ENCODE measurements at places on chromosomes 3 and 15.

DNA sequence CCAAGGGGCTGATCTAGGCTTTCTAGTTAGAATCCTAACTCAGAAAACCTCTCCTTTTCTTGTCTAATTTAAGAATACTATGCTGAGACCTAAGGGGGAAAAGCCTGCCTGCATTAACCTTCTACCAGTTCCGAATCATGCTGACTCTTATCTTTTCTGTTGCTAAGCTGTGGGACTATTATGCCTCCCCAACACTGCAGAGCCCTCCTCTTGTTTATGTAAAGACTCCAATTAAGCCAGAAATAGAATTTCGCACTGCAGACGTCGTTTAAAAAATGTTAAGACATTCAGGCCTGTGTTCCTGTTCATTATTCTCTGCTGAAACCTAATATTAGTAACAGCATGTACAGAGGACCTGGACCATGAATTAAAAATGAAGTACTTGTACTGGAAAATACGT is 310.6 kb upstream of the ATP11B start:
- DNase-seq, result no peak

DNA sequence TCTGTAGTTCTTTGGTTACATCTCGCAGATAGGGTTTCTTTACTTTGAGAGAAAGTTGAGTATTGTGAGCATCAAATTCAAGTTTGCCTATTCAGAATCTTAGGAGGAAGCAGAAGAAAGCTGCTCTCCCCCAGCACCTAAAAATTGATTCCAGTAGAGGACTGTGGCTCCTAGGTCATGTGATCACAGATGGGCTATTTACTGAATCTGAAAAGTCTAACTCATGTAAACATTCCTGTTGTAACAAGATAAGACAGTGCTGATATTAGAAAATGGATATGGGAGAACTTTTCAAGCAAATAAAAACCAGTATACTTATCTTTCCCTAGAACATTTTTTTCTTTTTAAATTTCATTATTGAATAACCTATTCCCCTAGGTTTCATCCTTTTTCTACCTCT is 308.4 kb upstream of the SLITRK3 start:
- no peak for DNase-seq

GRCh38 chr3:13420831-13421765 is 976 bp upstream of the NUP210 start:
- no peak for DNase-seq

DNA sequence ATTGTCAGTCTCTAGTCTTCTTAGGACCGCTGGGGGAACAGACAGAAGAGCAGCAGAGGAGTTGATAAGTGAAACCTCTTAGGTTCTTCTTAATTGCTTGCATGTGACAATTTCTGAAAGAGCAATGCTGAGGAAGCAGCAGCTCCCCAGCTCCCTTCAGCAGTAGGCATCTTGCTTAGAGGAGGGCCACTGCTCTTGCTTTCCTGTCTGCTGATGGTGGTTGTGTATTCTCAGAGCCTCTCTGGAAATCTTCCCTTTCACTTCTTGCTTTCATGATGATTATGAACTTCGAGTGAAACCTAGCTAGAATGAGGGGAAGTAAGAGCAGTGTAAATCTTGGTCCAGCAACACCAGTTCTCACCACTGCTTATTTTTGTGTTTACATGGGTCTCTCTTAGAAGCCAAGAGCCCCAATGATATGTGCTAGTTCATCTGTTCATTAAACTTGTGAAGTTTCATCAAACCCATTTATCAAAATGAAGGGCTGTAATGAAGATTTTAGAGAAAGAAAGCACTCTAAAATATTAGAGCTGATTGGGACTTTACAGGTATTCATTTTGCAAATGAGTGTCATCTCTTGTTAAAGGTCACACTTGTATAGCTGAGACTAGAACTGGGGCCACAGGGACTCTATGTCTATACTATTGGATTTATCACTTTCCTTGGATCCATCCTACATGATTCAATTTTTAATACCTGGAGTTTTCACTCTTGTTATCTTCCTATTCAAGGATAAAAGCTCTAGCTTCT is 246.7 kb downstream of the LPP start:
- no peak for DNase-seq

- peak; percentile 35 for DNase-seq
Measured at GRCh38 chr3:15292765-15293522, 39.4 kb downstream of the SH3BP5 start.

DNA sequence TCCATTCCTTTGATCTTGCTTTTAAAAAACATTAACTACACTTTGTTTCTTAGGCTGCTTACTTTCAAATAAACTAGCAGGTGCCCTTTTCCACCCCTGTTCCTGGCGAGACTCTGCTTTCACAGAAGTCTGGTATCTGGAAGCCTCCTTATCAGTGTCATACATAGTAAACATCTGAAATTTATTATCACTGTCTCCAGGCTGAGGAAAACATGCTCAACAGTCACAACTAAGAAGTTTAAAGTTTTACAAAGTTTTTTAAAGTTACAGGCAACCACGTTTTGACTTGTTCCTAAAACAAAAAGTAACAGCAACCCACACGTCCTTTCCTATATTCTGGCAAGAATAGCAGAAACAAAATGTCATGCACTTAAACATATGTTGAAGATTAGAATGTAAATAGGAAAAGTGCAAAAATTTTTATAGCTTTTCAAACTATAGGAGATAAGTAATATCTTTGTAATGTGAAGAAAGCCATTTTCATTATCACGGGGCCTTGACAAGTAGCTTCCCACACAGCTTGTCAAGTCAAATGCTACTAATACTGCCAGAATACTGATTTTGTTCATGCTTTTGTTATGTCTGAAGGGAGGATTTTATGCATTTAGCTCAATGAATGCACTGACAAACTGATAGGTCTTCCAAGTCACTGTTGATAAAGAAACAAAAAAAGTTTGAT is 275.2 kb upstream of the KCNMB2 start:
- DNase-seq, result no peak

DNA sequence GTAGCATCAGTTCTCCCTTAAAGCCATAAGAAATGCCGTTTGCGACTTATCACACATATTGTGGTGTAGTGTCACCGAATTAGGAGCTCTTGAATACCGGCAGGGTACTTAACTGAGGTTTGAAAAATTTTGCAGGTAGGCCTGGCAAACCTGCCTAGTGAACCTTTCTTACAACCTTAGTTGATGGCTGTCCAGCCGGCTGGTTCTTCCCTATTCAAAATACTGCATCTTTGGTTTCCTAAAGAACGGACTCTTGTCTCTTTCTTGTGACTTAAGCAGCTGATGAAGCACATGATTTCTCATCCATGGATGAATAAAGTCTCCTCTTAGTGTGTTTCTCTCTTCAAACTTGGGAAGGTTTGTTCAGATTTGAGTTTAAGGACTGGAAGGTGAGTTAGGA is 1.5 kb downstream of the RAB7A start:
- no peak for DNase-seq

DNA sequence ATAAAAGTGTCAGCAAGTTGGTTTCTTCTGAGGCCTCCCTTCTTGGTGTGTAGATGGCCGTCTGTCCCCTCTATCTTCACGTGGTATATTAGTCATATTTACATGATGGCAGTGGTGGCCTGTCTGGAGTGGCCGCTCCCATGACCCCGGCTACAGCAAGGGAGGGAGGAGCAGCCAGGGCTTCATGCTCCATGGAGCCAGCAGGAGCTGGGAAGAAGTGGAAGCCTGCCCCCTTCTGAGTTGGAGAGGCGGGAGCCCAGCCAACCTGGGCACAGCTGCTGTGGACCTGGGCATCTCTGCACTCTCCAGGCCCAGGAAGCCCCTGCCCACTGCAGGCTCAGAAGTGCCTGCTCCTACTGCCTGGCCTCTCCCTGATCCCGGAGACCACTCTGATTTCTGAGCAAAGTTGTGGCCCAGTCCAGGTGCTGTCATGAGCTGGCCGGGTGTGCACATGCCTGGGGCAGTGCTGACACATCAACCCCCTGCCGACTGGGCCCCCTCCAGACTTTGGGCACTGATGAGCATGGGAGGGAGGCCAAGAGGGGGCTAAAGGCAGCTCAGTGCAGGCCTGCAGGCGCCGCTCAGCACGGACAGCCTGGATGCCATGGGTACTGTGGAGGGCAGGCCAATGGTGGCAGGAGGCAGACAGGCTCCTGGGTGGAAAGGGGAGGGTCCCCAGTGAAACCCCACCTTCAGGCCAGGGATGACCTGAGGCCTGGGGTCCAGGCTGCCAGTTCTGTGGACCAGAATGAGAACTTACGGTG is 84.8 kb downstream of the SERPINI1 start:
- no peak for DNase-seq

- peak; percentile 26 for DNase-seq
Measured at GRCh38 chr3:19934098-19934566, at the start of gene EFHB. TSS of gene EFHB (minus strand) at chr3:19934217. CDS start at chr3:19934018, 199 bp downstream.

GRCh38 chr3:188348435-188349244 is 194.7 kb downstream of the LPP start:
- no peak for DNase-seq

DNA sequence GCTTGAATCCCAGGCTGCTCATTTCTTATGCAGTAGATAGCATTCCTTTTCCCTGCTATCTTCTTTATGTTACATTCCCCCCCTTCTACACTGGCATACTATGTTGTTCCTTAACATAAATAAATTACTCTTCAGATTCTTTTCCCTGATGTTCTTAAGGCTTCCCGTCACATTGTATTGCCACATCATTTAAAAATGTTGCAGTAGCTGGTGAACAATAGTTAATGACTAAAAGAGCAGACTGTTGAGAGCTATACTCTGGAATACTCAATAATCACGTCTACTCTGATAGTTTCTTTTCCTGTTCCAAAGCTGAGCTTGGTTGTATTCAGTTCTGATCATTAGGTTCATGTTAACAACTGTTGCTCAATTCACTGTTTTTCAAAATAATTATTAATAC is 219.9 kb downstream of the CHST2 start:
- no peak for DNase-seq

GRCh38 chr15:31302778-31303725 is 23.6 kb upstream of the KLF13 start:
- no peak for DNase-seq

DNA sequence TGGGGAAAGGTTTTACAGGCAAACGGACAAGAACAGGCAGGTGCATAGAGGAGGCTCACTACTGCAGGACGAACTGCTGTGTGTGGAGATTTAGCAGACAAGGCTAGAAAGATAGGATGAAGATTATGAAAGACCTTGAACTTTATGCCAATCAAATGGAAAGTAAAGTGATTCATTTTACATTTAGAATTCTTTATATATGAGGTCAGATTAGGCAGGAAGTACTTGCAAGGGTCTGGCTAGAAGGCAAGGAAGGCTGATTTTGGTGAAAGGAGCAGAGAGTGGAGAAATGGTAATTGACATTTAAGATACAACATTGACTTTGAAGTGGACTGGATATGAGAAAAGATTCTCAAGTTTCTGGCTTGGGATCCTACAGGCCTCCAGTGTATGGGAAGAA is 33.6 kb downstream of the PLSCR4 start:
- no peak for DNase-seq

DNA sequence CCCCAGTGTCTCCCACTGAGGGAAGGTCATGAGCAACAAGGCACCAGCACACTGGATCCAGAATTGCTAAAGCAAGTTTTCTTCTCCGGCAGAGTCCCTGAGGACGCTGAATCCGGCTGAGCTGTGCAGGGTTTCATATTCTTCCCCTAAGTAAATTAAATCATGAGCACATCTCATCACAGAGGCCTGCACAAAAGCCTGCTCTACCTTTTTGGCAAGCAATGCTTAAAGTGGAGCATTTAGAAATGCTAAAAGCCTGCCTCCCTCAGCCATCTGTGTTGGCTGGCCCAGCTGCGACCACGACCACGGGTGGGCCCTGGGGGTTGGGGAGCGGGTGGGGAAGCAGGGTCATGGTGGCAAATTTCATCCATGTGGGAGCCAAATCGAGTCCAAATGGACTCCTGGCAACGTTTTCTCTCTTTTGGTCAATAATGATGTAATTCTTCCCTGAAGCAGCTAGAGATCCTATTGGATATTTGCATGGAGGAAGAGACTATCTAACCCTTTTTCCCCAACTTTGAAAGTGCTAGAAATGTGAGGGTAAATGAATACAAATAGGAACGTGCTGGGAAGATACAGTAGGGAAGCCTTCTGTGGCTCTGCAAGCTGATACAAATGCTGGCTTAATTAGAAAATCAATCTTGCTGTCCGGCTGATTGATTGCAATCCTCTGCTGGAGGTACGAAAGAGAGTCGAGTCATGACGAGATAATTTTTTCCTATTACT is 532.8 kb upstream of the TBL1XR1 start:
- DNase-seq, result peak; percentile 92

GRCh38 chr15:90851114-90851513 is 17.3 kb upstream of the FURIN start:
- DNase-seq, result no peak

- no peak for DNase-seq
Measured at GRCh38 chr3:71514621-71515020, 68.9 kb downstream of the FOXP1 start.

- DNase-seq, result peak; percentile 22
Measured at GRCh38 chr15:53580366-53580765, 179.1 kb downstream of the WDR72 start.

GRCh38 chr15:51750792-51751696 is at the start of gene TMOD2:
TSS of gene TMOD2 (plus strand) at chr15:51751597. CDS start at chr15:51766442, 14,845 bp downstream.
- peak; percentile 54 for DNase-seq

DNA sequence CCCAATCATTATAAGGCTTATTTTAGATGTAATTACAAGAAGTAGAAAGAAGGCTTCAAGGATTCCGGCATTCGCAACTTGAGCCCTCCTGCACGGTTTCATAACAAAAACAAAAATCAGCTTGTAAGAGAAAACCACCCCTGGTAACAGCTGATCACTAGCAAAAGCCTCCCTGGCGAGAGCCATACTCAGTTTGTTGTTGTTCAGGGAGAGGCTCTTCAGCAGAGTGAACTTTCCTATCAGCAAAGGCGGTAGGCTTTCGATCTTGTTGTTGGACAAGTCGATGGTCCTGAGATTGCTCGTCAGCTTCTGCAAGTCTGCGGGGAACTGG is 710 bp downstream of the LRRC57 start:
- no peak for DNase-seq

DNA sequence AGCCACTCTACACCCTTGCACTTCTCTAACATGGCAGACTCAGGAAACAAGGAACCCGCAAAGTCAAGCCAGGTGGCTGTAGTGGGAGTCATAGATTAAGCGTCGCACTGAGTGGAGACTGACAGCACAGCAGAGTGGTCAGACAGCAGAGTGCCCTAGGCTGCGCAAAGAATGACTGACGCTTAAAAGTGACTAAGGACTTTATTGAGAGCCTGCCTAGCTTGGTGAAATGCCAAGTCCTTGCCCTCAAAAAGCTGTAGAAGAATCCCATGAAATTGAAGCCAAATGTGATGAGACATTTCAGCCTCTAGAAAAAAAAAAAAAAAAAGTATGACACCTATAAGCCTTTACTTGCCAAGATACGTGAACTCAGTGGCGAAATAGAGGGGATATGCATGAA is 30.2 kb downstream of the NCEH1 start:
- no peak for DNase-seq

DNA sequence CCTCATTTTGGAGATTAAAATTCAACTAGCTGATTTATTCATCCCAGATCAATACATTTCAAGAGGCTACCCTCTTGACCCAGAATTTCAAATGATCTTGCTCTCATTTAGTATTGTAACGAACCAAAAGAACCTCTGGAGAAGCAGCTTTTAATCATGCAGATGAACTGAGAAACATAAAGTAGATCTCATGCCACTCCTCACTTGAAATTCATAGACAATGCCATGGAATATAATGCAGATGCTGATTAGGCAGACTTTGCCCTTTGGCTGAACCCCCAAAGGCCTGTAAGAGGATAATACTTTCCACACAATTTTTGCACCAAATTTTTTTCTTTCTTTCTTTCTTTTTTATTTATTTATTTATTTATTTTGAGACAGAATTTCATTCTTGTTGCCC is 358.3 kb downstream of the NEK10 start:
- no peak for DNase-seq

All from right hindlimb (tissue), 1 donor.